ENCODE measurements at places on chromosomes 12 and 14.

- DNase-seq: no peak
Observed at GRCh38 chr12:18246066-18246465, 15.3 kb upstream of the PIK3C2G start.

DNA sequence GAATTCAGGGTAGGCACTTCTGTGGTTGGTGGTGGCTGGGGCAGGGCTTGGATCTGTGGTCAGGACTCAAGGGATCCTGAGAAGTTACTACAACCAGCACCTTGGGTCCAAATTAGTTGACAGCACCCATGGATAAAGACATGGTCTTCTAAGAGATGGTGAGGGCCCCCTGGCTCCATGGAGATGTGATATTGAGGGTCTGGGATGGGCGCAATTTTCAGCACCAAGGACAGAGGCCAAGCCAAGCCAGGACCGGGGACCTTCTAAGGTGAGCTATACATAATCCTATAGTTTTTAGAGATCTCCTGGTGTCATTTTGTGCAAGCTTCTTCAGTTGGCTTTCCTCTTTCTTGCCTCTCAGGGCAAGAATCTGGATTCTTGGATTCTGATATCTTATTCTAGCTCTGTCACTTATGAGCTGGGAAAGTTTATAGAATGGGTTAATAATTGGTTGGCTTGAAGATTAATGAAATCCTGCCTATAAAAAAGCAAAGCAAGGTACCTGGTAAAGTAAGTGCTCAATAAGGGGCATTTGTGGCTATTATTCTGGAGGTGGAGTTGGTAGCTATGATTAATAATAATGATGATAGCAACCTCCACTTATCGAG, 130.1 kb upstream of the LHX5 start:
- no peak for DNase-seq

DNA sequence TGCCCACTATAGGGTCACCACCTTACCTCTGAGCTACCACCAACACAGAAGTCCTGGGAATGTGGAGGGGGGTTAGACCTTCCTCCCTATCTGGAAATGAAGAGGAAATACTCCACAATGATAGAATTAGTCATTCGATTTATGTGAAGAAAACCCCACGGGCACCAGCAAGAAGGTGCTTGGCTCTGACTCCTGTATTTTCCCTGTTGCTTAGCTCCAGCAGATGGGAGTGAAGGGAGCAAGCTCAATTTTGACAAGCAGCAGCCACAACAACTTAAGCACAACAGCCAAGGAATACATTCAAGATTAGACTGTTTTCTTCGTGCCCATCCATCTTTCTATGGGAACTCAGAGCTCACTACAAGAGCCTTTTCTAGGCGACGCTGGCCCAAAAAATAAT, 191.7 kb downstream of the SPTSSA start:
- no peak for DNase-seq

DNA sequence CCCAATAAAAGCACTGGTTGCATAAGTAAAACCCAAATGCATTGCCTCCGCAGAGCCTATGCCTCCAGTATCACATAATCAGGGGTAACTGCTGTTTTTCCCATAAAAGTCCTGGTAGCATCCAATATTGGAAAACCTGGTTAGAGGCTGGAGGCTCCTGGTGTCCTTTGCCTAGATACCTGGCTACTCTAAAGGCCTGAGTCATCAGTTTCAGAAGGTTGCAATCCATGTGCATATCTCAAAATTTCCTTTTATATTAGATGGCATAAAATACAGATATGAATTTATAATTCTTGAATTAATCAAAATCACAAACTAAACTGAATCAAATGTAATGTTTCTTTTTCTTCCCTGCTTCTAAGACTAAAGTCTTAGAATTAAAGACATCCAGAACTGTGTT, 164.2 kb upstream of the DCN start:
- no peak for DNase-seq

- no peak for DNase-seq
Observed at GRCh38 chr12:2248901-2249381, 196.2 kb downstream of the CACNA1C start.

DNA sequence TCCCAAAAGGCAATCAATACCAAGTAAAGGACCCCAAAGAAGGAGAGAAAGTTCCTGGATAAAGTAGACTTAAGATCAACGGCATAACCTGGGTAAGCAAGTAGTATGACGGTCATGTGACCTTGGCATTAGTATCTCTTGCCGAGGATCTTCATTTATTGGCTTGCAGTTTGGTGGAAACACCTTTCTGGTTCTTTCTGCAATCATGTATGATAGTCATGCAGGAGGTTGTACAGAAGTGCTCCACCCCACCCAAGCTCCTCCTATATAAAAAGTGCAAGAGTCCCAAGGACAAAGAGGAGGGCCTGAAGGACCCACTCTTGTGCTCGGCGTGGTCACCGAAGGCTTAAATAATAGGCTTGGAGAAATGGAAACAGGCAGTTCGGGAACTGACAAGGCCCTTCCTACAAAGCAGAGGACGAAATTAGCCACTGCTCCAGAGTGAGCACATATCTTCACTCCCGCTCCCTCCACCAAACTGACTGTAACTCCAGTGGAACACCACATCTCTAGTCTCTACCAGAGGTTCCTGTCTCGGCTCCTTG, 750 bp downstream of the CS start:
- DNase-seq: peak; percentile 57

Measured in CD4-positive, alpha-beta T cell treated with Interleukin-17A for 1 hour (primary cell).